ENCODE measurements at places on chromosomes 16 and 17.

- DNase-seq, result no peak
Observed at GRCh38 chr16:48405153-48405552, 19.9 kb upstream of the SIAH1 start.

DNA sequence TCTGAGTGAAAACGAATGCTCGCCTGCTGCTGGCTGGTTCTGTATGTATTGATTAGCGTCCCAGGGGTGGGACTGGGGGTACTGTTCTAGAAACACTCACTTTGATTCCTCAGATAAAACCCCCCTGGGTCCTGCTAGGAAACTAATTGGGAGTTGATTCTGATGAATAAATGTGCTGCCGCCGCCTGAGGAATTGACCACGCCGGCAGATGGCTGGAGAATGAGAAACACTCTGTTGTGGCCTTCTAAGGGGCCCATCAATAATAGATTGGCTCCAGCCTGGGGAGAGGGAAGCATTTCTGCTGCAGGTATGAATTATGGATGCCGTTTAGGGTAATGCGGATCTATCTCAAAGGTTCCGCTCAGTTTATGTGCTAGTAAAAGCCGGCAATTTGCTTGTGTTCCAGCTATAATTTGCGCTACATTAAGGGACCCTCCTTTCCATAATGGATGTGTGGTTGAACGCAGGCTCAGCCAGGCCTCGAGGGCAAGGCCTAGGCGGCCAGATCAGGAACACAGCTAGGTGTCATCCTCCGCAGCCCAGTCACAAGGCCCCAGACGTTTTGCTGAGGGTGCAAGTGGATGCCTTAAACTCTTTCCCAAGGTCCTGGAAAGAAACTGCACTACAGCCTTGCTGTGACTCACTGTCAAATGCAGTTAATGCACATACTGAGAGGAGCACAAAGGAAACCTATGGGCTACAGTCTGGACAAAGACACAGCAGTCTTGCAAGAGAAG is 132.2 kb upstream of the HS3ST2 start:
- no peak for DNase-seq

DNA sequence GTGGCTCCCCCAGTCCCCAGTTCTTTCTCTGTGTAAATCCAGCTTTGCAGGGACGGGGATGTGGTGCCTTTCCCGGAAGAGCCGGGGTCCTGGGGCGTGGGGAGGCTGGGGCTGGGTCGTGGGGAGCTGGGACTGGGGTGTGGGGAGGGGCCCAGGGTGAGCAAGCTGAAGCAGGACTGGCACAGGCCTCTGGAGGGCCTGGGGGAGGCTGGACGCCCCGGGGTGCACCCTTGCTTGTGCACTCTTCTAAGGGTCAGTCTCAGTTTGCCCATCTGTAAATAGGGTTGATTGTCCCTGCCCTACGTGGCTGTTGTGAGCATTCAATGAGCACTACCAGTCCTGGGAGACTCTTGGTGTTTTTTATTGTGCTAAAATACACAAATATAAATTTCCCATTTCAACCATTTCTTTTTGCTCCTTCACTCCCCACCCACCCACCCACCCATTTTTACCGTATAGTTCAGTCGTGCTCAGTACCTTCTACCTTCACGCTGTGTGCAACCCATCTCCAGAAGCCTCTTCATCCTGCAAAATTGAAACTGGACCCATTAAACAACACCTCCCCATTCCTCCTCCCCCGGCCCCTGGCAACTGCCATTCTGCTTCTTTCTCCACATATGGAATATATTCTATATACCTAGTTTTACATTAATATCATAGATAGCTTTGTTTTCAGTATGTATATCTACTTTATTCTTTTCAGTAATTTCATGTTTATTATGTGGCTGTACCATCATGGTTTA is 7.8 kb upstream of the TBC1D3B start:
- no peak for DNase-seq

- peak; percentile 79 for DNase-seq
Observed at GRCh38 chr16:77273-77806, 685 bp upstream of the MPG start.

DNA sequence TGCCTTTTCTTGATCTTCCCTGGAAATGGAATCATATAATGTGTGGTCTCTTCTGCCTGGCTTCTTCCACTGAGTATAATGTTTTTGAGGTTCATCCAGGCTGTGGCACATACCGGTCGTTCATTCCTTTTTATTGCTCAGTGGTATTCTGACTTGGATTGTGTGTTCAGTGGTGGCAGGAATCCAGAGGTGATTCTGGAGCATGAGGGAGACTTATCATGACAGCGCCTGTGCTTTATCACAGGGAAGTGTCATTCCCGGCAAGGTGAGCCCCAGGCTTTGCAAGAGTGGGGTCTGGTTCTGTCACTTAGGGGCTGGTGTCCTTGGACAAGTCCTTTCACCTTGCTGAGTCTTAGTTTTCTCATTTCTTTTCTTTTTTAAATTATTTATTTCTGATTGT is 53.0 kb downstream of the IRX3 start:
- DNase-seq, result no peak

GRCh38 chr16:20976576-20976975 is 76.0 kb downstream of the LYRM1 start:
- DNase-seq, result no peak

- no peak for DNase-seq
Observed at GRCh38 chr17:3699951-3700350, 4.0 kb upstream of the P2RX5 start.

DNA sequence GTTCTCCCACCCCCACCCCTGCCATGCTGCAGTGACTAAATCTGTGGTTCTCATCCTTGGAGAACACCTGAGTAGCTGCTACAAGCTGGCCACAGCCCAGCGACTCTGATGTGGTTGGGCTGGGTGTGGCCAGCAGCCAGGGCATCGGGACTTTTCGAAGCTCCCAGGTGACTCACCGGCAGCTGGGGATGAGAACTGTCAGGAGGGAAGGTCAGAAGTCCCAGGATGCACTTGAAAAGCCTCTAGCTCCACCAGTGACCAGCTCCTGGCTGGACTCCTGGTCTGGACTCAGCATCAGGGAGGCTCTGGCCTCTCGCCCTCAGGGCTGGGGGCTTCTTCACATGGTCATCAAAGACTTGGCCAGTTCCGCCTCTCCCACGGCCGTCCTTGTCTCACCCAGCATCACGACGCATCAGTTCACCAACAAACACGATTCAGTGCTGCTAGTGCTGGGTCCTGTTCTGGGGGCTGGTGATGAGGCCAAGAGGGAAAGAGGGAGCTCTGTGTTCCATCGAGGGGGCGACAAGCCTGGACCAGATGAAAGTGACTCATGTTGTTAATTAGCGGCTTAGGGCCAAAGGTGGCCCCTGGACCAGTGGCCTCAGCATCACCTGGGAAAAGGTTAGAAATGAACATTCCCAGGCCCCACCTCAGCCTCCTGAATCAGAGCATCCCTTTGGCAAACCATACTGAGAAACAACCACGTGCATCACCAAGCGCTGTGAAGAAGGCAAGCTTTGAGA is 3.9 kb upstream of the C17orf99 start:
- DNase-seq, result no peak

- peak; percentile 66 for DNase-seq
Observed at GRCh38 chr16:30786936-30787612, at the start of gene ZNF629. TSS of gene ZNF629 (minus strand) at chr16:30787205. CDS start at chr16:30784482, 2,723 bp downstream.

DNA sequence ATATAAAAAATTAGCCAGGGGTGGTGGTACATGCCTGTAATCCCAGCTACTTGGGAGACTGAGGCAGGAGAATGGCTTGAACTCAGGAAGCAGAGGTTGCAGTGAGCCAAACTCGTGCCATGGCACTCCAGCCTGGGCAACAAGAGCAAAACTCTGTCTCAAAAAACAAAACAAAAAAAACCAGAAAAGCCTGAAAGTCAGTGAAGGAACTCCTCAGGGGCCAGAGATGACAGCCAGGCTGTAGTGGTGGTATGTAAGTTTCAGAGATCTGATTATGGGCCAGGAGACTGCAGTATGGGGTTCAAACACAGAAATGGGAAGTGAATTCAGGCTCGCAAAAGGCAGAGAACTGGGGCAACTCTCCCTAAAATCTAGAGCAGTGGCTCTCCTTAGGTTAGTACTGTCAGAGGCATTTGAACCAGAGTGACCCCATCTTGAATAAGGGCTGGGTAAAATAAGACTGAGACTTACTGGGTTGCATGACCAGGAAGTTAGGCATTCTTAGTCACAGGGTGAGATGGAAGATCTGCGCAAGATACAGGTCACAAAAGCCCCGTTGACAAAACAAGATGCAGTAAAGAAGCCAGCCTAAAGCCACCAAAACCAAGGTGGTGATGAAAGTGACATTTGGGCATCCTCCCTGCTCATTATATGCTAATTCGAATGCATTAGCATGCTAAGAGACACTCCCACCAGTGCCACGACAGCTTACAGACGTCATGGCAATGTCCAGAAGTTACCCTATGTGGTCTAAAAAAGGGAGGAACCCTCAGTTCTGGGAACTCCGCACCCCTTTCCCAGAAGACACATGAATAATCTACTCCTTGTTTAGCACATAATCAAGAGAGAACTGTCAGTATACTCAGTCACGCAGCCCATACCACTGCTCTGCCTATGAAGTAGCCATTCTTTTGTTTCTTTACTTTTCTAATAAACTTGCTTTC is 120.2 kb upstream of the XYLT1 start:
- DNase-seq, result no peak

- DNase-seq, result peak; percentile 54
Observed at GRCh38 chr16:525520-526180, 1.9 kb upstream of the CAPN15 start.

DNA sequence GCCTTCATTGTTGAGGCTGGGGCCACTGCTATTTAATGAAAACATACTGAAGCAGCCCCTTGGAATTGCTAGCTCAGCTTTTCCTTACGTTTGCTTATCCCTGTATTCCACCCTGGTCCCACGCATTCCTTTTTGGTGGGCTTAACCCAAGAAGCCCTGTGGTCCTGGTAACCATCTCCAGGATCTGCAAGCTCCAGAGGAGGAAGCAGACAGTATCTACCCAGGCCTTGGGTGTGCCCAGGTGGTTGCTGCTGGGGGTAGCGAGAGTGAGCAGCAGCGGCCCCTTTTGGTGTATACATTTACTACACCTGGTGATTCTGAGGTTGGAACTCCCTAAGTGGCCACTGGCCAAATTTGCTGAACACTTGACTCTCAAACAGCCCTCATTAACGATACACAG is 97.7 kb downstream of the CBLN1 start:
- no peak for DNase-seq

DNA sequence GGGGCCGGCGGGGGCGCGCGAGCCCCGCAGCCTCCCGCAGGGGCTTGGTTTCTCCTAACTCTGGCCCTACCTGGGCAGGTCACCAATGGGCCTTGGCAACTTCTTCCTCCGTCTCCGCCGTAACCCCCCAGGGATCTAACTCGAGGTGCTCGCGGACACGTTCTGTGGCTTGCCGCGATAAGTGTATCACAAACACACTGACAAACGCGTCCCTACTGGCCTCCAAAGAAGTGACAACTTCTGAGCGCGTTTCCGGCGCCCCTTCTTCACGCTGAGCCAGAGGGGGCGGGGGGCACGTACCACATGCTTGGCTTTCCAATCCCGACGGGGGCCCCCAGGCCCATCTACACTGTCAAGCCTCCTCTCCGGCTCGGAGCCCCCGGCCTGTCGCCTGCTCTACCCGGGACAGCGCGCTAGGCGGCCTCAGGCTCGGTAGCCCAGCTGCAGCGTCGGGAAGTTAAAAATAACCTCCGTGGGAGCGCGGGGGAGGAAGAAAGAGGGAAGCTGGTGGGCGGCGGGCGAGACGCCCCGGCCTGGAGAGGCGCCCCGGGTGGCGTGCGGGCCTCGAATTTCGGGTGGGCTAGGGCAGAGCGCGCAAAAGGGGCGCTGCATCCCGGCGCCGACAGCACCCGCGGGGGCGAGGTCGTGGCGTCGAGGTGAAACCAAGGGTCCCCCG is 725 bp upstream of the SPHK1 start:
- DNase-seq, result peak; percentile 58

DNA sequence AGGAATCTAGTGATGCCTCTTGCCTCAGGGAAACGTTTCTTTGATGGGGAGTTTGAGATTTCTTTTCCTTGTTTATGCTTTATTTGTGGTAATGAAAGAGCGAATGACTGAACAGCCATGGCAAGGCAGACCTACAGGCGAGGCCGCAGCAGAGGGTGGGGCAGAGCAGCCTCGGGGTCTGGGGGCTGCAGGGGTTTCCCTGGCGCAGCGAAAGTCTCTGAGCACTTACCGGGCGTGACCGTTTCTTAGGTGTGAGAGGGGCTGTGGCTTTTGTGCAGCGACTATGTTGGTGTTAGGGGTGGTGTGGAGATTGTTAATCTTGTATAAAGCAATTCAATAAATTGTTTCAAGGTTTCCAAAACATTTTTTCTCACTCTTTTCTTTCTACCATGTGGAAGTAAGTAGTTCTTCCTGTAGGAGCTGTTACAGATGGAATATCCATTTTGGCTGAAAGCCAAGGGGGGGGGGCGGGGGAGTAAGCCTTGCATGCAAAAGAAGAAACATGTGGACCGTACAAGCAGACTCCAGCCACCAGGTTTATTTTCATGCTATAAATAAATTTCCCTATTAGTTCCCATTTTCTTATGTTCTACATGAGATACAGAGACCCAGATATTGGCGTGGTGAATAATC is 34.8 kb downstream of the UBN1 start:
- no peak for DNase-seq

GRCh38 chr16:7037495-7037894 is 295.1 kb upstream of the RBFOX1 start:
- no peak for DNase-seq

GRCh38 chr17:83010206-83011200 is 68.9 kb upstream of the METRNL start:
- peak; percentile 2 for DNase-seq

- no peak for DNase-seq
Observed at GRCh38 chr17:29588562-29589411, 661 bp downstream of the GIT1 start.

GRCh38 chr17:8922451-8922850 is 43.1 kb downstream of the PIK3R5 start:
- DNase-seq, result no peak

- no peak for DNase-seq
Observed at GRCh38 chr17:56914581-56915273, 878 bp upstream of the TRIM25 start.

GRCh38 chr17:18866866-18867813 is 9.2 kb downstream of the PRPSAP2 start:
- DNase-seq, result no peak

GRCh38 chr17:7479213-7480088 is at the start of gene ZBTB4:
TSS of gene ZBTB4 (minus strand) at chr17:7479631. CDS start at chr17:7466801, 12,830 bp downstream.
- DNase-seq, result peak; percentile 54

- no peak for DNase-seq
Observed at GRCh38 chr17:61460796-61461585, 8.8 kb downstream of the TBX4 start.

DNA sequence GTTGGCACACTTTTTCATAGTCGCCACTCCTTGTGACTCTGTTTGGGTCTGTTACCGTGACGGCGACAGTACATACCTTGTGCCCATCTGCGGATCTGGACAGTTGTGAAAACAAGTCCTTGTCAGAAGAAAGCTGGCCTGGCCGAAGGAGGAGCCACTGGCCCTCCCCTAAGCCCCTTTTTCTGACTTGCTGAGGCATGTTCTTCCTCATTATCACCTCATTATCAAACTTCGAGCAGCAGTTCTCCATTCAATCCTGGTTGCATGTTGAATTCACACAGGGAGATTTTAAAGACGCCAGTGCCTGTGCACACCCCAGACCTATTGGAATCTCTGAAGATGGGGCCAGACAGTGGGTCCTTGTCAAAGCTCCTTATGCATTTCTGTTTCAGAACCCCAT is 61.1 kb downstream of the CYLD start:
- DNase-seq, result no peak

Data from GM19239 (cell line).